ENCODE measurements at places on chromosomes 5 and 9.

DNA sequence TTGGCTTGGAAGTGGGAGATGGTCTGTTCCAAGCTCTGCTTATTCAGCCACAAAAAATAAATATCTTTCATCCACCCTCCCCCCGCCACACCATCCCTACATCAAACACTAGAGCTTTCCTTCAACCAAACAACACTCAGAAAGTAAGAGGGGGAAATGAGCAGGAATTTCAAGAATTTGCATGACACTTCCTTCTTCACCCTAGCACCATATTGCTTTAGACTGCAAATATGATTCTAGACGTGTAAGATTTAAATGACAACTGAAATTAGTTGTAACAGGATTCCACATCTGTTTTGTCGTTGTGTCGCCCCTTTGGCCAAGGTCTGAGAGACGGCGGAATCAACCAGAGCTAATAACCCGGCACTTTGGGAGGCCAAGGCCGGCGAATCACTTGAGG is 88.5 kb downstream of the NDFIP1 start:
- no peak for DNase-seq

GRCh38 chr5:21918451-21918850 is 934.7 kb downstream of the CDH12 start:
- DNase-seq, result no peak

GRCh38 chr9:89770531-89771174 is 165.8 kb downstream of the GADD45G start:
- DNase-seq, result peak; percentile 66

DNA sequence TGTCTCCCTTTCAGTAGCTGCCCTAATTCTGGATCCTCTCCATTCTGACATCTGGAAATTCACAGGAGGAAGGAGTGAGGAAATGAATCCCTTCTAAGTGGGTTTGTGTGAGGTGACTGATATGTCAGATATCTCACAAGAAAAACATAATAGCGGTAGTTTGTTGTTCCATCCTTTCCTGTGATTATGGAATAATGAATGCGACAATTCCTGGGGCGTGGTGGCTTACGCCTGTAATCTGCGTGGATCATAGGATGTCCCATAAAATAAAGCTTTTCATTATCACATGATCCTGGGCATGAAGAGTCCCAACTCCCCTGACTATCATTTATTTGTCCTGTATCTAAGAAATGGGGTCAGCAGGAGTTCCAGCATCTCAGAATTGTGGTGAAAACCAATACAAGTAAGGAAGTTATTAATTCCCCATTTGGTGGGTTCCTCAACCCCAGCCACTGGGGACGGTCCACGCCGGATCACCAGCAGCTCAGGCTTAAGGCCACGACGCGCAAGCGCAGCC is 375 bp upstream of the C5orf24 start:
- DNase-seq, result no peak

- DNase-seq, result no peak
Observed at GRCh38 chr5:124111886-124112285, 599.9 kb downstream of the CSNK1G3 start.

DNA sequence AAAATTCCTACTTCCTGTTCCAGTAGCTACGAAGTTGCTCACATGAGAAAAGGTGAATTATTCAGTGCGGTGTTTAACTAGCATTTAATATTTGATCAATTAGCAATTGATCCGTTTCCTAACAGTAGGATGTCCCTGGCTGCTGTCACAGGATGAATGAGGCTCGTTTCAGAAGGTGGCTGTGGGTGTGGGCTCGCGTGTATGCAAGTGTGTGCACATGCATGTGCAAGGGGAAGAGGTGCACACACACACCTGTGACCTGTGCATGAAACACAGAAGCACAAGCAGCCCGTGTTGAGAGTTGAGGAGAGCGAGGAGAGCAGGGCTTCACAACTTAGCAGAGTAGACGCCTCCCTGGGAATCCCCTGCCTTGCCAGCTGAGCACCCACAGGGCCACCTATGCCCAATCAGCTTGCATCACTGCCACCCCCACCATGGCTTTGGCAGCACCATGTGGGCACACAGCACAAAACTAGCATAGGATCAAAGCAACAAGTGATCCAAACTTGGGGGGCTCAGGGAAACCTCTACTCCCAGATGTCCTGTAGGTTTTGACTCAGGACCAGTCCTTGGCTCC is 107.2 kb downstream of the C5orf15 start:
- no peak for DNase-seq

GRCh38 chr5:131019601-131020315 is 145.3 kb downstream of the HINT1 start:
- no peak for DNase-seq

GRCh38 chr5:42270771-42271170 is 152.5 kb upstream of the GHR start:
- DNase-seq, result no peak

- no peak for DNase-seq
Observed at GRCh38 chr9:114124666-114125475, 25.8 kb upstream of the KIF12 start.

DNA sequence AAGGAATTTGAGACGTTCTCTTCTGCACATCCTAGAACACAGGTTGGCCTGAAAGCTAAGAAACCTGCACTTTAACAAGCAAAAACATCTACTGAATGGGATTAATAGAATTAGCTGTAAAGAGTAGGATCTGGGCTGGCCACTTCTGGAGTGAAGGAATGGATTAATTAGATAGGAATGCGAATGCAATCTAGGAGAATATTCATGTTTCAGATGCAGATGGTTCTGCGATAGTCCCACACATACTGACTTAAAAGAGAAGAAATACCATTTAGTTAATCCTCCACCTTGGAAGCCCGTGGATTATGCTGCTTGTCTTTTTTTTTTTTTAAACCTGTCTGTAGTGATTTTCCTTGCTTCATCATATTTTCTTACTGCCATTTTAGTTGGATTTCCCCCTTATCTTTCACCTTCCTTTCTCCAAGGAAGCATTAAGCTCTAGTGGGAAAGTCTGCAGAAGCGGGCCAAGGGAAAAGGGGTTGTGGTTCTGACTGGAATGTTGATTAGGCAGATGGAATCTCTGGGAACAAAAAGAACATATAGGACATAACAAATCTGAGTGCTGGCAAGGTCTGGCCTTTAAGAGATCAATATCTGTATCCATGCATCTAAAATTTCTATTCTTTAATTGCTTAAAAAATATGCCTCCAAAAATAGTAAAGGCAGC is 152.4 kb downstream of the ALDH1A1 start:
- no peak for DNase-seq

DNA sequence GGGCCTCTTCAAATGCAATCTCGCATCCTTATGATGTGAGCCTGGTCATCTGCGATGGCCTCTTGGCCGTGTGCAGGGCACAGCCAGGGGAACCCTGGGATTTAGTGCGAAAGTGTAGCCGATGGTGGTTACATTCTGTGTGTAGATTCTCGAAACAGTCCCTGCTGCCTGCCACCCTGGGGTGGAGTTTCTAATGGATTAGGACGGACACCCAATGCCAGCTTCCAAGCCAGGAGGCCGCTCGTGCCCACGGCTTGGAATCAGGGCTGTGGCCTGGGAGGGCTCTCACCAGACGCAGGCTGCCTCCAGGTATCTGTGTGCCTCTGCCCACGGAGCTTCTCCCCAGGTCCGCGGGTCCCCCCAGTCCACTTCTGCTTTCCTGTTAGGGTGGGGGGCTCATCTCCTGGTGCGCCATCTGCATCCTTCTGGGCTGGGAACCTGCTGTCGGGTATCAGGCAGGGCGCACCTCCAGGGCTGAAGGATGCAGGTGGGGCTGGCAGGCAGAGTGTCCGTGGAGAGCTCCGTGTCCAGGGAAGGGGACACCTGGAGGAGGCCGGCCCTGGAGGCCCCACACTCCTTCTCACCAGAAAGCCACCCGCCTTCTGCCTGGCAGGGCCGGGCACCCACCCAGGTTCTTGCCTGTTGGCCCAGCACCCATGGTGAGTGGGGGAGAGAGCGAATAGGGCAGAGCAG is 3.4 kb upstream of the SLC12A7 start:
- DNase-seq, result no peak

GRCh38 chr9:87184956-87185642 is 237.8 kb upstream of the GAS1 start:
- no peak for DNase-seq

DNA sequence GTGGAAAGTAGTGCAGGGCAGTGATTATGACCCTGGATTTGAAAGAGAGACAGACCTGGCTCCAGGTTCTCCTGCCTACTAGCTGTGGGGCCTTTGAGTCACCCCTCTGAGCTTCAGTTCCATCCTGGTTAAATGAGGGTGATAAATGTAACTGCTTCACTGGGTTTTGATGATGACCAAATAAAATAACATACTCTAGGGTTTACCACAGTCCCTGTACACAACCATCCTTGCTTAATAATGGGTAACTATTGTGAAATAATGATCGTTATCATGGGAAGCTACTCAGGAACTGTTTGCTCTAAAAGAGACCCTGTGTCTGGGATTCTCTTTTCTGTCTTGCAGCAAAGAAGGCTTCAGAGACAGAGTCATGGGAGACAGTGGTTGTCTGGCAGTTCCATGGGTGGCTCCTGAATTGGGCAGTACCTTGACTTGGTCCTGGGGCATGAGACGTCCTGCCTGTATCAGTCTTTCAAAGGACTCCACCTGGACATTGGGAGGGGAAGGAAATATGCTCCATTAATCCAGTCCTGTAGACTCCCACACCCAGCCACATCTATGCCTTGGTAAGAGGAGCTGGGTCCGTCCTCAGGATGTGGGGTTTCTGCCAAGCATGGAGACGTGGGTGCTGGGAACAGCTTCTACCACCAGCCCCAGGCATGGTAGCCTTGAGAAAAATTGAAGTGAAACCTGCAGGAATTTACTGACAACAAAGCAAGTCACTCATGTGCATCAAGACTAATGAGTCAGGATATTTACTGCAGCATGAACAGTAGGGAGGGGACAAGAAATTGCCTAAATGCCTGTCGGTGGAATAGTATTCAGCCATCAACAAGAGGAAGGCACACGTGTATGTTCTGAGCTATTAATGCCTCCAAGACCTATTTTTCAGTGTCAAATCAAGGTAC is 23.4 kb downstream of the AKNA start:
- no peak for DNase-seq

DNA sequence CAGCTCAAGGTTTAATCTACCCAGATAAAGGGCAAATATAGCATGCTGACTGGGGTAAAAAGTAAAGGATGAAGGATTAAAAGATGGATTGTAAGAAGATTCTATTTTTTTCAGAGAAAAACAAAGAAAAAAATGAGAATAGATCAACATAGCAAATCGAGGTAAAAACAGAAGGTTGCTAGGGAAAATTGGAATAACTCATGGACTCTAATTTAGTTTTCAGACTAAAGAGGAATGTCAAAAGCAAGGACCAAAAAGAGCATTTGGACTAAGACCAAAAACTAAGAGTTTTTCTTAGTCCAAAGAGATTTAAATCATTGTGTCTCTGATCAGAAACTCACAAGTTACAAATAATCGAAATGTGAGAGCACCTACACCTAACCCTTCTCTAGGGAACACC is 250.7 kb upstream of the PTPRD start:
- no peak for DNase-seq

DNA sequence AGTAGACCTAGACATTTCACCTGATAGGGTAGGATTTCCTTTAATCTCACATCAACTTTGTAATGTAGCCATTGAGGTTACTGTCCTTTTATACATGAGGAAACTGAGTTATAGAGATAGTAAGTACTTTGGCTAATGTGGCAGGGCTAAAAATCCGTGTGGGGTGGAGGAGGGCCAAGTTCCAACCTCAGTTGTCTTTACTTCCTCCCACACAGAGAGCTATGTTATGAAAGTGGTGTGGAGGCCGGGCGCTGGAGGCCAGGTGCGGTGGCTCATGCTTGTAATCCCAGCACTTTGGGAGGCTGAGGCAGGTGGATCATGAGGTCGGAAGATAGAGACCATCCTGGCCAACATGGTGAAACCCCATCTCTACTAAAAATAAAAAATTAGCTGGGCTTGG is 173.3 kb downstream of the PALM2AKAP2 start:
- DNase-seq, result no peak

GRCh38 chr9:31005086-31005665 is 1379.3 kb upstream of the ACO1 start:
- no peak for DNase-seq

DNA sequence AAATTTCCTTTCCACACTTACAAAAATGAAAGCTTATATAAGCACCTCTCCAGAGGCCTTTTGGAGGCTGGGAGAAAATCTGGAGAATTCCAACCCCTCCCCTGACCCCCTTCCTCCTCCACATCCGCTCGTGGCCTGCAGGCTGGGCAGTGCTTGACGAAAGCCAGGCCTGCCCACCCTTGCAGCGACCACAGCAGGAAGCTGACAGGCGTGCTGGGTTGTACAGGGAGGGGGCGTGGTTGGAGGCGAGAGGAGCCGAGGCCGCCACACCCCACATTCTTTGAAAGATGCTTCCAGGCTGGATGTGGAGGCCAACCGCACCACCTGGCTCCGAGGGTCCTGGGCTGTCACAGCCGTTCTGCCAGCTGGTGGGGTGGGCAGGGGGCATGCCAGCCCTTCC is 47.8 kb upstream of the IER5L start:
- DNase-seq, result no peak

DNA sequence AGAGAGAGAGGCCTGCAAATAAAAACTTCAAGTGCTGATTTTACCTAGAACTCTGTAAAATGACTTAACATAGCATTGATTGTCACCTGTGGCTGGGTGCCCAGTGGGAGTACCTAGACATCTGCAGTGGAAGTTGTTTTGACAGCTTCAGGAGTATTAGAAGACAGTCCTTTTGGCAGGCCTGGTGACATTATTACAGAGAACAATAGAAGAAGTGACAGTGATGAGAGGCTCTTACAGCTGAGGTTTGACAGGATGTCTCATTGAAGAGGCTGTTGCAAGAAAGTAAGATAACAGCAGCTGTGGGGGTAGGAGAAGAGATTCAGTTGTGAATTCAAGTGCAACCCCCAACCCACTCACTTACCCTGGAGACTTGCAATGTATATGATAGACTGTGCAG is 27.9 kb upstream of the MUSK start:
- DNase-seq, result peak; percentile 12

GRCh38 chr5:14061106-14061505 is 82.0 kb upstream of the TRIO start:
- DNase-seq, result no peak

DNA sequence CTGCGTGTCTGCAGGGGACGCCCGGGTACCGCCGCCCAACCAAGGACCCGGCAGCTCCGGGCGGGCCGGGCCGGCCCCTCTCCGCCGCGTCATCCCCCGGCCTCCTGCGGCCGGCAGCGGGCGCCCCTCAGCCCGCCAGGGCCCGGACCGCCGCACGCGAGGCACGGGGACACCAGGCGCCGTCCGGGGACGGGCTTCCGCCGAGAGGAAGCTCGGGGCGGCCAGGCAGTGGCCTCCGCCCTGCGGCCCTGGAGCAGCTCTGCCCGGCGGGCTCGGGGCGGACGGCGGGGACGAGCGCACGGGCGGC is 373 bp downstream of the FBXW5 start:
- no peak for DNase-seq

- DNase-seq, result no peak
Observed at GRCh38 chr9:24035816-24036215, 209.8 kb upstream of the ELAVL2 start.

DNA sequence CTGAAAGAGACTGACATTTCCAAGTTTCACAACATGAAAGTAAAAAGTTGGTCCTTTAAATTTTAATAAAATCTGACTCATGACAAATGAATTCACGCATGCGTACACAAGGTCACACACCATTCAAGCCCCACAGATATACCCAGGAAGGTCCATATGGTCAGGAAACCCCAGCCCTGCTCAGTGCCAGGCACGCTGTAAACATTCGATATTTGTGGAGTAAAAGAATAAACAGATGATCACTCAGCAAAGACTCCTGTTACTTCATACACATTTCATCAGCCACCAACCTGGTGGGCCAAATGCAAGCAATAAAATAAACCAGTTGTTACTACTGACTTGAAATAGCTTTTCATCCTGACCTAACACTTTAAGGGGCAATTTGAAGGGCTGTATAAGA is 158.0 kb upstream of the RETREG1 start:
- DNase-seq, result peak; percentile 8

GRCh38 chr5:176362233-176362490 is 598 bp upstream of the KIAA1191 start:
- DNase-seq, result no peak

All from NCI-H1092 treated with DMSO at 0.1 percent for 48 hours (cell line).